Lung microvascular endothelial cell (primary cell): ENCODE measurements at places on chromosomes 2 and 18. TPM values are rescaled to one million over a fixed set of nuclear protein-coding genes. Genes with fewer than 3 reads are reported as not detected.

- no peak for DNase-seq
These were observed 109.7 kb downstream of the FOXI3 start for GRCh38 chr2:88342749-88343148.

DNA sequence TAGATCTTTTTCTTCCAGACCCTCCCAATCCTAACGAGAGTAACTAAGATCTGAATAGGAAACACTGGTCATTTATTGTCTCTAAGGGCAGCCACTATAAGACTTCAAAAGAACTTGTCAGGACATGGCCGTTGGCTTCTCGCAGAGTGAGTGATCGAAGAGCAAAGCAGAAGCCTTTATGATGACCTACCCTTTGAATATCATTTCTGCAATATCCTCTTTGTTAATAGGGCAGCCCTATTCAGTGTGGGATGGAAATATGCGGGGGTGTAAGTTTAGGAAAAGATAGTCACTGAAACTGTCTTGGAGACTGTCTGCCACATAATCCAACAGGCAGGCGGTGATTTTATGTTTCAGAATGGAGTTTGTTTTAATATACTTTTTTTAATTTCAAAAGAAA, 70.9 kb downstream of the FBXO36 start:
- DNase-seq, result no peak

DNA sequence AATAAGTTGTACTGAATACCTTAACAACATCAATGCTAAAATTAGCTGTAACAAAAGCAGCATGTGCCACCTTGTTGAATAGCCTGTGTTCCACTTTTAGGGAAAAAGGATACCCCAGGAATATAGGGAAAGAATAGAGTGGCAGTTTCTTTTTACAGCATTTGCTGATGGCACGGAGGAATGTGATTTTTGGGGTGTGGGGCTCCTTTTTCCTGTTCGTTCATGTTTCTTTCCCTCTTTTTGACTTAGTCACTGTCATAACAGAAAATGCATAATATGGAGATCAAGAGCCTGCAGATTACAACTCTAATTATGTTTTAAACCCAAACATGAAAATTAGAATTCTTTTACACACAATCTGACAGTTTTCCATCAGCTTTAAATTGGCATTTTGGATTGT, 60.4 kb downstream of the MAP3K20 start:
- no peak for DNase-seq

The MERTK gene
- 13.9 and 21.6 TPM in 2 replicates for total RNA-seq

DNA sequence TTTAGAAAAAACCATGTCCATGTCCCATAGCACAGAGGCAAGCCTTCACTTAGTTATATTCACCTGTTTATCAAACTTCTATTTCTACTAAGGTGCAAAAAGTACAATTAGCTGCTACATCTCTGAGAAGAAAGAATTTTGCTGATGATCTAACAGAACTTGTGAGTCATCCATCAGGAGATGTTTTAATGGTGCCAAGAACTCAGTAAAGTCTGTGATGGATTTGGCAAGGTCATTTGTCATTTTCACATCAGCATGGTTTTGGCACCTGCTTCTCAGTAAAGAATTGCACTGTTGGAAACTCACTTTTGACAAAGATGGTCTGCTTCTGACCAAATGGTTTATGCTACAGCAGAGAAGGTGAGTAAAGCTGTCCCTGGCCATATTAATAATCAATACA, 195.7 kb upstream of the TMEFF2 start:
- DNase-seq, result no peak
